ENCODE measurements at places on chromosomes 16 and 17.
A peak's percentile ranks its signal among the peaks of the same experiment; 100 is the strongest.

DNA sequence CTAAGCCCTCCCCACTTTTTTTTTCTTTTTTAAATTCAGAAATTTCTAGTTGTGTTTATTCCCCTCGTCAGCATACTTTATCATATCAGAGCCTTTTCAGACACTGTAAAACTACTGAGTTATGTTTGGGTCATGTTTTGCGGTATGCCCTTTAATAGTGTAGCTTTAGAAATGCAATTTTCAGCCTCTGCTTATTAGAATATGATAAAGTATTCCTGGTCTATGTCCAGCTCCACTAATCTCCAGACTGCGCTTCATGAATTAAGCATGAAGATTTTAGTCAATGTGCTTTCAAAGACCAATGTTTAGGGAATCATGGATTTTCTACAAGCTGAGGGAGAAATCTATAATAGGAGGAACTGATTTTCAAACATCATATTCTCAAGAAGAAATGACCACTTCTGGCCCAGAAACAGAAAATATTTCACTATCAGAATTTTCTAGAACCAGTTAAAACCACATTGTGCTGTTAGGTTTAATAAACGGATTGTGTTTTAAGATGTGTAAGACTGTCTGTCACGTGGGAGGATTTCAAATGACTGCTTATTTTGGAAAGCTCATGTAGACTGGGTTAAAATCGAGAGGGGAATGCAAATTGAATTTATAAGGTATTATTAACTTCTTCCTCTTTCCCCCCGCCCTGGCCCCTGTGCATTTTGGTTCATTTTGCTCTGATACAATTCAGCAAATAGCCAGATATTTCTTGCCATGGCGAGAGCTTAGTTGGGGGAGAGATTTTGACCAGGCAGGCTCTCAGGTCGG, 498.5 kb downstream of the WWOX start:
- no peak for DNase-seq

GRCh38 chr17:73291260-73291801, 20.5 kb downstream of the CDC42EP4 start:
- DNase-seq, result peak; percentile 52

- DNase-seq, result no peak
These were observed 91.7 kb downstream of the LITAF start for GRCh38 chr16:11495066-11495407.

- DNase-seq, result no peak
These were observed 101.4 kb upstream of the HSBP1 start for GRCh38 chr16:83706394-83706793.

DNA sequence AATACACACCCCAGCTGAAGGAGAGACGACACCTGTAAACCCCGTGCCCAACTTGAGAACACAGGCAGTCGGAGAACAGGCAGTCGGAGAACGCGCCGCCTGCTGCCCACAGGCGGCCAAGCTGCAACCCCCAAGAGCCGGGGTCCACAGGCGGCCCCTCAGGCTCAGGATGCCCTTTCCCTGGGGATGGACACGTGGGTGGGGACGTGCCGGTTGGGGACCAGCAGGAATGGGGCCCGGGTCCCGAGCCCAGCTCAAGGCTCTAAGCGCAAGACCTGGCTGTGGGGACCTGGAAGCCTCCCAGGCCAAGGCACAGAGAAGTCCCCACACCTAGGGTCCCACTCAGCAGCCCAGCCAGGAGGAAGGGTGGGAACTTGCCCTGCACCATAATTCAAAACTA, 79.5 kb upstream of the GNG13 start:
- no peak for DNase-seq

DNA sequence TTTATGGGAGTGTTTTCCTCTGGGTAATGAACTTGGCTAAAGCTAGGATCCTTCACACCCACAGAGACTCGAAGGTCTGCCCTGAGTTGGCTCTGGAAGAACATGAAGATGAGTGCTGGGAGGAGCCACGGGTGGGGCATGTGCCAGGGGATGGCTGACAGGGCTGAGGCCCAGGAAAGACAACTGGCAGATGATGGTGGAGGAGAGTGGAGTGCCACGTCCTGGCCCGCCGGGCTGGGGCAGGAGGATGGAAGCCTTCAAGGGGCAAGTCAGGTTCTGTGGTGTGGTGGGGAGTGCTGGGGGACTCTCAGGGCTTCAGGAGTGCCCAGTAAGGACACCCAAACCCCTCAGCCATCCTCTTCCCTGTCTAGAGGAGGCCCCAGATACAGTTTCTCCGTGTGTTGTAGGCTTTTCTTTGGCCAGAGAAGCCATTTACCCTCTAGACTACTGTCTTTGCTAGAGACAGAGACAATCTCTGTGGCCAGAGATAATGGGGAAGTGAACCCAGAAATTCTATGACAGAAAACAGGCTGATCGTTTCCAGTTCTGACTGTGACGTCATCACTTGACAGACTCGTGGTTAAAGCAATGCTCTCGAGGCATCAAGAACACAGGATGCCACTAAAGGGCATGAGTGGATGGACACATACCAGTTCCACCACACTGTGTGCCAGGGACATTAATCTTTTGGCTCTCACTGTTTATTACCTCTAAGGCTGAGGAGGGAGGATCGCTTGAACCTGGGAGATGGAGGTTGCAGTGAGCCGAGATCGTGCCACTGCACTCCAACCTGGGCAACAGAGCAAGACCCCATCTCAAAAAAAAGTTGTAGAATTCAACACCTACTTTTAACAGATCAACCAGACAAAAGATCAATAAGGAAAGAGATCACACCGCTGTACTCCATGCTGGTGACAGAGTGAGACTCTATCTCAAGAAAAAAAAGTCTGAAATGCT, 18.6 kb upstream of the SLC5A10 start:
- DNase-seq, result no peak

DNA sequence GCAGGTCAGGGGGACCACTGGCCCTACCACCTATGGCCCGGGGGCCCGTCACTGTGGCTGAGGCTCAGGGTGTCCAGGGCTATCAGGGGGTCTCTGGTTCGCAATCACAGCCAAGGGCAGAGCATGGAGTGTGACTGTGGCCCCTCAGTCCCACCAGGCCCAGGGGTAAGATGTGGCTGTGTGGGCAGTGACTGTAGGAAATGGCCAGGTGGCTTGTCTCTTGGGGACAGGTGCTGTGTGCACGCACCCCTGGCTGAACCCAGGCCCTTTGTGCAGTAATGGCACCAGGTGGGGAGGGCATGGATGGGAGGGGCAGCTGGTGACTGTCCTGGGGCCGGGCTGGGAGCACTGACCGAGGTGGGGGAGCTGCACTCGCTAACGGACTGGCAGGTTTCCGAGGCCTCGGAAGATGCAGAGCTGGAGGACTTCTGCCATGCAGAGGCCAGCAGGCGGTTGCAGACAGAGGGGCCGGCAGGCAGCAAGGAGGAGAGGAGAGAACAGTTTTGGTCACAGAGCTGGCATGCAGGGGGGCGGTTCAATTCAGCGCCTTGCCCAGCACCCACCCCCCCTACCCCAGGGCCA, 18.8 kb downstream of the IL34 start:
- no peak for DNase-seq

GRCh38 chr16:4272114-4272956, 488 bp downstream of the TFAP4 start:
- DNase-seq, result peak; percentile 77

DNA sequence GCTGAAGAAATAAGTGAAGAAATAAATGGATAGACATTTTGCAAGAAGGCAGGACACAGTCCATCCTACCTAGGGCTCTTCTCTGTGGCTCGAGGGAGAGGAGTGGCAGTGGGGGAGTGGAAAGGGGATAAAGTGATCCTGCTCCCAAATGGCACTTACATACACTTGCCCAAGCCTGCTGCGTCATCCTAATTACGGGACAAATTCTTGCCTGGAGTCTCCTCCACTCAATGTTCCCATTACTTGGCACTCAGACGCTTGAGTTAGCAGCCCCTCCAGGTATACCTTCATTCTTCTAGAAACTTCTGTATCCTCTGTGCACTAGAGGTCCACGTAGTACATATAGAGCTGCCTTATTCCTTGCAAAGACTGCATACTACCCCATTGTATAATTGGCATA, 15.7 kb upstream of the MAP3K14 start:
- DNase-seq, result no peak

- peak; percentile 32 for DNase-seq
These were observed 580 bp downstream of the TANC2 start for GRCh38 chr17:62966426-62967204.

DNA sequence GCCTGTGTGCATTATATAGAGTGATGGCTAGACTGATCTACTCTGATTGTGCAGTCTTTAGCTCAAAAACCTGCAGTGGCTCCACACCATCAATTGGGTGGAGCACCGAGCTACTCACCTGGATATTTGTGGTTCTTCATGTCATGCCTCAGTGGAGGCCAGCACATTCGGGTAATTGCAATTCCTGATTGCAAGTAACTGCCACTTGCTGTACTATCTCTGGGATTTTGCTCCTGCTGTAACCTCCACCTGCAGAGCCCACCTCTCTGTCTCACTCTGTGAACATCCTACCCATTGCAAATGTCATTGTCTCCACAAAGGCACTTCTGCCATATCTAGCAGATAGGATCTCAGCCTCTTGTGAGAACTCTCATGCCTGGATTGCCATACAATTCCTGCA, 1.7 kb upstream of the CCL1 start:
- DNase-seq, result no peak

DNA sequence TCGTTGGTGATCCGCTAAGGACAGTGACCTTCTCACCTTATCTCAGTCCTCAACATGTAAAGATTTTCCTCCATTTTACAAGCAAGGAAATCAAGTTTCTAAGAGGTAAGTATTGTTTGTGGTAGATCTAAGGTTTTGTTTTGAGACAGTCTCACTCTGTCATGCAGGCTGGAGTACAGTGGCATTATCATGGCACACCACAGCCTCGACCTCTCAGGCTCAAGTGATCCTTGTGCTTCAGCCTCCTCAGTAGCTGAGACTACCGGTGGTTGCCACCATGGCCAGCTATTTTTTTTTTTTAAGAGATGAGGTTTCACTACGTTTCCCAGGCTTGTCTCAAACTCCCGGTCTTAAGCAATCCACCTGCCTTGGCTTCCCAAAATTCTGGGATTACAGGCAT, 34.9 kb downstream of the PRKCA start:
- no peak for DNase-seq

DNA sequence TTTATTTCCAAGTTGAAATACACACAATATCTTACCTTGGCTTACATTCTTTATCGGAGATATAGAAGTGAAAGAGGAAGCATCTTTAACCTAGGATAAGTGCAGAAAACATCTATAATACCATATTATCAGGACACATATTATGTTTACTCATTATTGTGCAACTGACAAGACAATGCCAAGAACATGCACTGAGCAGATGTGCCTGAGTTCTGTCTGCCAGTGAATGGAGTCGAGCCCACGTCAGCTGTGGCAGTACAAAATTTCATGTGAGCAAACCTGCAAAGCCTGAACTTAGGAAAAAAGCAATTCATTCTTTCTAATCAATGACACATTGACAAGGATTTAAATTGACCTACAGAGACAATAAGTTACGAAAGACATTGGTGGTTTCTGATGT, 154.4 kb downstream of the AXIN2 start:
- no peak for DNase-seq

GRCh38 chr16:49523435-49524159, 150.0 kb downstream of the C16orf78 start:
- no peak for DNase-seq

GRCh38 chr17:39197380-39198185, at the start of gene CACNB1:
TSS of gene CACNB1 (minus strand) at chr17:39197669. CDS start at chr17:39197495, 174 bp downstream.
- DNase-seq, result peak; percentile 92

DNA sequence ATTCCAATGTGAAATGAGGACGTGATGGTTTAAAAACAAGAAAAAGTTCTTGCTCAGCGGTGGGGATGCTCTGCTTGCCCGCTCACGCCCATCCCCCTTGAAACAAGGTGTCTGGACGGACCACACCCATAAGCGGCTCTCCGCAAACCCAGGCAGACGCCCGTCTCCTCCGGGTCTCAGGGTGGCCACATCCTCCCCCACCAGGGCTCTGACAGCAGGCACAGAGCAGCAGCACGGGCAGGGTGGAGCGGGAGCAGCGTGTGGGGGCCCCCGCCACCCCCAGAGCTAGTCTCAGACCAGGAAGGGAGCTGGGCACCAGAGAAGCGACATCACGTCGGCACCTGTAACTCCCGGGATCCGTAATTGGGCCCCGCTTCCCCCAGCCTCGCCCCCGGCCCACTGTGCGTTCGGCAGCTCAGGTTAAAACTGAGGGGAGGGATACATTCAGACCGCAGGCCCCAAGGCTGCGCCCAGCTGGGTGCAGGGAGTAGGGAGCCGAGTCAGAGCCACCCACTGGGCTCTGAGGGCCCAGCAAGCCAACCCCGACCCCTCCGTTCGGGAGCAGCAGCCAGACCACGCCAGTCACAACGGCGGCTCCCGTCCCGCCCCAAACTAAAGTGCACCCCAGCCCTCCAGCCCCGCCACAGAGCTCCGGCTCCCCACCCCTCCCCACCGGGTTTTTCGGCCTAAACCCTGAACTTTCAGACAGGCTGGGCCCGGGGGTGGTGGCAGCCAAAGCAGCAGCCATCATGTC, 22.0 kb downstream of the CLUH start:
- no peak for DNase-seq

All from GM13977 (cell line).